ENCODE measurements at places on chromosomes 6 and 20.

GRCh38 chr20:58795923-58796245 lies 54.8 kb downstream of the GNAS-AS1 start:
- no peak for DNase-seq

- DNase-seq: no peak
Observed at GRCh38 chr6:160084198-160084776, 37.3 kb upstream of the SLC22A1 start.

DNA sequence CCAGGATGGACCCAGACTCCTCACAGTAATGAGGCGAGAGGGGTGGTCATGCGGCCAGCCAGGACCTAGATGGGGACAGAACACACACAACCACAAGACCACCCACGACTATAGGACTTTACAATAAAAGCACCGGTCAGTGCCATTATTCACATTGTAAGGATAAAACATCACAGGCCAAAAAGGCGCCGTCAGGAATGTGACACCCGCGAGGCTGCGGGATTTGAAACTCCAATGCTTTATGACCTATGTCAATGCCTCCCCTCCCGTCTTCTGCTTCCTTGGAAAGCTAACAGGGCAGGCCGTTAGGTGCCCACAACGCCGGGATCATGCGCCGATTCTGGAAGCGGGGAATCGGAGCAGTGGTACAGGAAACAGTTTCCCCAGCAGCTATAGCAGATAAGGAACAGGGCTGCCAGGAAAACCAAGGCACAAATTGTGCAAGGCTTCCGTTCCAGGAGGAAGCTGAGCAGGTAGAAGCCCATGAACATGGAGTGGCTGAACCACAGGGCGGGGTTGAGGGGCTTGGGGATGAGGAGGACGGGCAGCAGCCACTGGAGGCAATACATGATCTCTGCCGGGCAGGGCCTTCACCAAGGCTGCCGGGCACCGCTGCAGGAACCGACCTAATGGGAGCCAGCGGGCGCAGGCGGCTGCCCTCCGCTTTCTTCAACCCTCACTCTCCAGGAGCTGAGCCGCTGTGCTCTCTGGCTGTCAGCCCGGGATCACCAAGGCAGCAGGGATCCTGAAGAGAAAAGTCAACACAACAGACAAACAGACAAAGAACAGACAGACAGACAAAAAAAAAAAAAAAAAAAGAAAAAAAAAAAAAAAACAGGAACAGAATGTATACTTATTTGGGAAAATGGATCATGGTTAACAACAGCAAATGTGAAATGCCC lies 2.2 kb upstream of the NNAT start:
- no peak for DNase-seq

DNA sequence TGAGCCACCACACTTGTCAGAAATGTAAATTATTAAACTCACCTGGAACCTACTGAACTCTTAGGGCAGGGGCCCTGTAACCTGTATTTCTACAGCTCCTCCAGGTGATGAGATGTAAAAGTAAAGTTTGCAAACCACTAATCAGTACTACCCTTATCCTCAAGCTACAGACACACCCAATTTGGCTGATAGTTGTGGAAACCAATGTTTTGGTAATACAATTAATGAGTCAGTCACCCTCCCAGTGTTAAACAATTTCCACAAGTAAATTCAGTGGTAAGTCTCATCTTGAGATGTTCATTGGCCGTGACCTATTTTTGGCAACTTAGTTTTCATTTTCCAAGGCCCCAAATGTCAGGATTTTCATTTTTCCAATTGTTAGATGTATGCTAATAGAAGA lies 29.6 kb downstream of the GCNT2 start:
- no peak for DNase-seq

DNA sequence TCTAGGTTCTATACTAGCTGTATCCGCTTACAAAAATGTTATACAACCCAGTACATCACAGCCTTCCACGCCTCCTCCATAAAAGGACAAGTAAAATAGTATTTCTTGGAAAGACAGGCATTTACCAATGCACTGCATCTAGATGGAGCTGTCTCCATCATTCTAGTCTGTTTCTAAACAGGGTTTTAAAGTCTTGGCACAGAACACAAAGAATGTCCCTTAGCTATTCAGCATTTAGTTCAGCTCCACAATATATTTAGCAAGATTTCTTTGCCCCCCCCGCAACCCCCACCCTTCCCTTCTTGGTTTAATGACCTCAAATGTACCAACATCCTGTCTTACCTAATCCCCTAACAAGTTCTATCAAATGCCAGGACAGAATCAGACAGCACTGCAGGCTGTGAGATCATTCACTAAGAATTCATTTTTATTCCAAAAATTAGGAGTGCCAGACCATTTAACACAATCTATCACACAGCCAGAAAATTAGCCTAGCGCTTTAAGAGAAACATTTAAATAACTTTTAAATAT lies 198.6 kb downstream of the BACH2 start:
- DNase-seq: no peak

DNA sequence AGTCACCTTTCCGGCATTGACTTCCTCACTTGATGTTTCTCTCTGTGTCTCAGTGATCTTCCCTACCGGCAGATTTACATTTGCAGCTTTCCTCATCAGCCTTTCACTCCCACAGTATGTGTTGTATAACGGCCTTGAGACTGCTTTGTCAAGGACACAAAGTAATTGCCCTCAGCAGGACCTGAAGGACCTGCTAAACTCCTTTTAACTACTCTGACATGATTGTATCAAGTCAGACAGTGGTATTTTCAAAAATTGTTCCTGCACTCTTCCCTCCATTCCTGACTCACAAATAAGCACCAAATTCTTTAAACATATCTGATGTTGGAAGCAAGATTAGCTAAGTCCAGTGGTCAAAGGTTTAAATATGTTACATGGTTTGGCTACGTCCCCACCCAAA lies 62.4 kb downstream of the PDE10A start:
- no peak for DNase-seq

DNA sequence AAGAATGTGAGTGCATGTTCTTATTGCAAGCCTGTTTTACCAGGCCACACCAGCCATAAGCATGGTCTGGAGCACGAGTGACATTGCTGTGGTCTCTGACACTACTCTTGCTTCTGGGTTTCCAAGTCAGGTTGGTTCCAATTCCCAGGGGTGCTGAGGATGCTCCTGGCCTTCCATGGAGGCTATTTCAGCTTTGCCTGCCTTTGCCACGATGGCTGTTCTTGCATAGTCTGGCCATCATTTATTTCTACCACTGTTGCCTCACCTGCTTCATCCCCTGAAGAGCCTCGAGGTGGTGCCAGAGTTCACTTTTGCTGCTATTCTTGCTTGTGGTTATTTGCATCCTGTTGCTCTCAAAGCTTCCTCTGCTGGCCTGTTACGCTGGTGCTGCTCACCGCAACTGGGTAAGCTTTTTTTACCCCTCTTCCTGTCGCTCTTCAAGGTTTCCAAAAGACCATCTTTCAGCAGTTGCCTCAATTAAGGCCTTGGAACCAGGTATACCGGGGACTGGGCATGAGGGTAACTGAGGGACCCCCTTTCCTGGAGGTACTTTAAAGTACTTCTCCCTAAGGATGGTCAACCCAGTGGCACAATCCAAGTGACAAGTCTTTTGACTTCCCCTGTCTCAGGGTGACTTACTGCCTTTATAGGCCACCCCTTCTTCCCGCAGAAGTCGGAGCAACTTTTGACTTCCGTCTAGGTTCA lies 64.5 kb downstream of the AKAP7 start:
- DNase-seq: peak; percentile 47

DNA sequence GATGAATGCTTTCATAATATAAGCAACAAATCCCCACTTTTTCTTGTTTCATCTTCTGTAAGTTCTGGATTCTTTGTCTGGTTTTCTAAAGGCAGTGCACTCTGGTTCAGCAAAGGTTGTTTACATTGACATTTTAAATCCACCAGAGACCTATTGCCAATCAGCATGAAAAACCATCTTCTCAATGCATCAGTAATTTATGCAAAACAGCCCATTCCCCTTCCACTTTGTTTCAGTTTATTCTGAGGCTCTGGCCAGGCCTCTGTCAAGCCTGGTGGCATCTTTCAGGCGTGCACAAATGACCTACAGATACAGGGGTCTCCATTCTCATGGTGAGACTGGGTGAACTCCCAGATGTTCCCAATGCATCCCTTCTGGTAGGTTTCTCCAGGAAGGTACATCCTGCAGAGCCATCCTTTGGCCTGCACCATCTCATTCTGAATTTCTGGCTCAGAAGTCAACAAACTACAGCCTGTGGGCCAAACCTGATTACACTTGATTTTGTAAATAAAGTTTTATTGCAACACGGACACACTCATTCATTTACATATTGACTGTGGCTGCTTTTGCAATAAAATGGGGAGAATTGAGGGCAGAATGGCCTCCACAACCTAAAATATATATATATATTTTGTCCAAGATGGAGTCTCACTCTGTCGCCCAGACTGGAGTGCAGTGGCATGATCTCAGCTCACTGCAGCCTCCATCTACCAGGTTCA lies 405.4 kb downstream of the PREX1 start:
- DNase-seq: no peak

- no peak for DNase-seq
Observed at GRCh38 chr6:138145402-138145801, 16.3 kb upstream of the ARFGEF3 start.

- DNase-seq: no peak
Observed at GRCh38 chr20:17498641-17499040, 32.5 kb downstream of the BFSP1 start.

- DNase-seq: peak; percentile 13
Observed at GRCh38 chr20:57391439-57392301, 474 bp downstream of the RBM38 start.

- no peak for DNase-seq
Observed at GRCh38 chr6:157956171-157956730, 25.4 kb upstream of the SYNJ2 start.

DNA sequence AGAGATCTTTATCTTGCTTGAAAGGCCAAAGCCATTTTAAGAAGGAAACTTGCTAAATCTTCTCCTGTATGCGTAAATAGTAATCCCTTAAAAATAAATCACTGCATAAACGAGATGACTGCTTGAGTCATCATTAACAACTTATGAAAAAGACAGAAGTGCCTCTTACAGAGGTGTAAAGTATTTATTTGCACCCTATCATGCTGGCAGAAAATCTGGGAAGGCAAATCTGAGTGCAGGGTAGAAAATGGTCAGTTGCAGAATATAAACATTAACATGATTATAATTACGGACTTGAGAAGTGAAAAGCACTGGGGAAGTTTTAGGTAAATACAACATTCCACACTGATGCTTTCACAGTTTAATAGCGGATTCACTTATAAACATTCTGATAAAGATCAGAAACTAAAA lies 67.5 kb upstream of the FBXO30 start:
- no peak for DNase-seq

DNA sequence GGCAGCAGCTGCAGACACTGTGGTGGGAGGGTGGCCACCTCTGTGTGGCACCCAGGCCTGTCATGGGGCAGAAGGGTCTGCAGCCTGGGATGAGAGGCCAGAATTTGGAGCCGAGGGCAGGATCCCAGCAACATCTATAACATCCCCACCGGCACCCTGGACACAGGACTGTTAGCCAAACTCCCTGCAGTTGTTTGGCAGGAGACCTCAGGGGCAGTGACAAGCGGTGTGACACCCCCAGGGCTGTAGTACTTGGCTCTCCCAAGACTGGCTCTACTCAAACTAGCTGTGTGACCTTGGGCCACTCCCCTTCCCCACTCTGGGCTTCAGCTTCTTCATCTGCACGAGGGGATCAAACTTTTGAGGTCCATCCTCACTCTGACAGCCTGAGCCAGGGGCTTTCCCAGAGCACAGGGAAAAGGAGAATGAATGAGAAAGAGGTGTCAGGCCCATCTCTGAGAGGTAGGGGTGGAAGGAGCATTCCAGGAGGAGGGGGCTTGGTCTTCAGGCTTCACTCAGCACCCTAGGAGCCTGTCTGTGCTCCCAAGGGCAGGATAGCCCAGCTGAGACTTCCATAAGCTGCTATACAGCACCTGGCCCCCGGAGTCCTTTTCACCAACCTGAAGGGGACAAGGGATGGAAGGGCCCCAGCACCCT lies 64.0 kb downstream of the MDGA1 start:
- no peak for DNase-seq

Data from stimulated activated CD4-positive, alpha-beta T cell treated with anti-CD3 and anti-CD28 coated beads, Interleukin-2, amount 100 ng/mL, for 48 hours (primary cell).